Activated naive CD8-positive, alpha-beta T cell treated with anti-CD3 and anti-CD28 coated beads, Interleukin-2, amount 10 ng/mL, durations not matched to agents 7 days and 5 days (primary cell): ENCODE measurements at places on chromosomes 7 and 10. TPM values are rescaled to one million over a fixed set of nuclear protein-coding genes. Genes with fewer than 3 reads are reported as not detected.

DNA sequence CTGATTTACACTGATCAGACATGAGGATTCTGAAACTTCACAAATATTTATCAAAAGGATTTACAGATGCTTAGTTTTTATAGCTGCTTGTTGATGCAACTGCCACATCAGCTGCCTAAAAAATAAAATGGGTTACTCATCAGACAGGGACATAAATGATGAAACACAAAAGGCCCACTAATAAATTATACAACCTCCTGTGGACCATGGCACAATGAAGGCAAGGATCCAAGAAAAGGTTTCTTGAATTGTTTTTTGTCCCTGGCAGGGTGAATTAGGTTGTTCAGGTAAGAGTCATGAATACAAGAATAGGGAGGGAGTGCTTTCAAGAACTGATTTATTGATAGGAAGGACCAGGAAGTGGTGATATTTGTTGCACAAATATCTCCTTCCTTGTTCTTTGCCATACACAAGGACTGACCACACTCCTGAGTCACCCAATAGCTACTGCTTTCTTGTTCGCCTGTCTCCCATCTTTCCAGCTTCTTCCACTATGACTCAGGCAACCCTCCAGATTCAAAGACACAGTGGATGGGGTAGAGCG is 234.5 kb downstream of the AHR start:
- H3K4me1 ChIP-seq = peaks cover 21% of the 10 kb centered on the region
- H3K27ac ChIP-seq = no peak overlapping the region
- H3K4me3 ChIP-seq = no peak overlapping the region

- DNase-seq = no peak
- no peaks in the 10 kb centered on the region for H3K4me1 ChIP-seq
- H3K4me3 ChIP-seq = no peak overlapping the region
- peak overlapping the region; percentile 52 for H3K27ac ChIP-seq
- H3K36me3 ChIP-seq = no peaks in the 10 kb centered on the region
Observed at GRCh38 chr10:121631365-121632029, 33.3 kb upstream of the FGFR2 start.

DNA sequence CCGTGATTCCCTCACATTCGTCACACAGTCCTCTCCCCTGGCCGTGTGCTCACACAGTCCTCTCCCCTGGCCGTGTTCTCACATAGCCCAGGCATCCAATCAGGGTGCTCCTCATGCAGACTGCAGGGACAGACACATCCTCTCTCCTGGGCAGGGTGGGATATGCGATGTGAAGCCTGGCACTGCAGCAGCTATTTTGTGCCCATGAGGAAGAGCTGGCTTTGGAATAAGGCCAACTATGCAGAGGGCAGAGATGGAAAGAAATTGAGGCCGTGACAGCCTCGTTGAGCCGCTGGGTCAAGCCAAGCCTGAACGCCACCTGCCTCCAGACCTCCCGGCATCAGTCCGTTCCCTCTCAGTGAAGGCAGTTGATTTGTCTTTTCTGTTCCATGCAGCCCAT is 35.8 kb downstream of the FOXL3 start:
- peaks cover 2% of the 10 kb centered on the region for H3K27me3 ChIP-seq
- no peaks in the 10 kb centered on the region for H3K4me1 ChIP-seq
- H3K36me3 ChIP-seq = no peaks in the 10 kb centered on the region
- DNase-seq = peak; percentile 17

The CCL24 gene
- not detected for total RNA-seq
